ENCODE measurements at places on chromosomes 16 and 17.

GRCh38 chr17:48589060-48589830, 796 bp downstream of the HOXB3 start:
- DNase-seq = no peak

DNA sequence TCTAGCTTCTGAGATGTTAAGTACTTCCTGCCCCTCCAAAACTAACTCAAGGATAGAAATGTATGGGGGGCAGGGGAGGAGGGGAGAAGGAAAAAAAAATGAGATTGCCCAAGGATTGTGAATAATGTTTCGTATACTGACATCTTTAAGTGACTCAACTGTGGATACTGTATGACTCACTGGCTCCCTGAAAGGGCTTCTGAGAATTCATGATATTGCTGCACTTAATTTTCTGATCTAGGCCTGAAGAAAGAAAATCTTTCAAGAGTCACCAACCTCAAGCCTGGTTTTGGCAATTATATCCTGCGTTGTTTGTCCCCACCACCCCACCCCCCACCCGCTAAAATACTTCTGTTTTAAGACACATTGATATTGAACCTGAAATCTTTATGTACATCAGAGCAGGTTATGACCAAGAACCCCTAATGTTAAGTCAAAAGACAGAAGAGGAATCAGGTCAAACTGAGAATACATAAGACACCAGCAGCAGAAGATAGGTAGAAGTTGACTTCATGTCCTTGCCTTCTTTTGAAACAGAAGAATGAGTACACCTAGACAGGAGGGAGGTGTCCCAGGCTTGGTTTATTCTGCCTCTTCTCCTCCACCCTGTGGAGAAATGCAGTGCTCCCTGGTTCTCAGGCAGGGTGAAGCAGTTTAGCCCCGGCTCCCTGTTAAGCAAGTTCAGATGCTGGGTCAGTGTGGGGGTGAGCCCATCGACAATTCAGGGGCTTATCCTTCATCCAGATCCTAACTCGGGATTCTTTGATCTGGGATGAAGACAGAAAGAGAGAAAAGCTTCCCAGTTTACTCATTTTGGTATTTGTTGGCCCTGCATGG, 3.3 kb upstream of the FBXL20 start:
- peak; percentile 17 for DNase-seq

DNA sequence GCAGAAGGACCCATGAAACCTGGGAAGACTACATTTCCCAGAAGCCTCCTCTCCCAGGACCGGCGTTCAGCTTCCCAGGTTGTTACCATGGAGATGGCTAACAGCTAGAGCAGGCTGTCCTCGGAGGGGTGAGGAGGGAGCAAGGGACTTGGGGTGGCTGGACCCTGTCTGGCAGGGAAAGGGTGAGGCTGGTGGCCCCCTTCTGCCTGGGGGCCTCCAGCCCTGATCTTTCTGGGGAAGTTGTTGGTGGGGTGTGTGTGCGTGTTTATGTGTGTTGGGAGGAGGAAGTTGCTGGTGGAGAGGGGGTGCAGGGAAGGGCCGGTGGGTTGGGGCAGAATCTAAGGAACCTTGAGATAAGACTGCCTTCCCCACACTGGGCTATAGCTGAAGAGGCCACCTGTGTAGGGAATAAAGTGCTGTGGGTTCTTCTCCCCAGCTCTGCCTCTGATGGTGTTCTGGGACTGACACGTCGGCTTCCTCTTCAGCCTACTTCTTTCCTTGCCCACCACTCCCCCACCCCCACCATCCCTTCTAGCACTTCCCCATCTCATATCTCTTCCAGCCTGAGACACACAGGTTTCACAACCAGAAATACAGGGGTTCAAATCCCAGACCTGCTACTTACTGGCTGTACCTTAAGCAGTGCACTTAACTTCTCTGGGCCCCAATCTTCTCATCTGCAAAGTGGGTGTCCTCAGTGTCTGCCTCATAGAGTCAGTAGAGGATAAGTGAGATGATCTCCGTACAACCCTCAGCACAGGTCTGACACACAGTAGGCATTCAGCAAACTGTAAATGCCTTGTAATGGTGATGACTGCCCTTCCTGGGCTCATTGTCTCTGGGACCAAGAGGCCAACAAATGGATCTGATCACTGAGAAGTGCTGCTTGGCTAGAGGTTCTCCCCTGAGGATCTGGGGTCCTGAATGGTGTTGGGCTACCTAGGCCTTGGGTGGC, at the start of gene DRC7:
TSS of gene DRC7 (plus strand) at position 82 of the 955 bp plus-strand sequence. CDS start 3,144 bp downstream, outside the sequence.
- DNase-seq = no peak

GRCh38 chr17:46819906-46820351, 1.4 kb upstream of the WNT3 start:
- DNase-seq = no peak

- no peak for DNase-seq
Observed at GRCh38 chr16:49697631-49698452, 158.1 kb downstream of the ZNF423 start.

DNA sequence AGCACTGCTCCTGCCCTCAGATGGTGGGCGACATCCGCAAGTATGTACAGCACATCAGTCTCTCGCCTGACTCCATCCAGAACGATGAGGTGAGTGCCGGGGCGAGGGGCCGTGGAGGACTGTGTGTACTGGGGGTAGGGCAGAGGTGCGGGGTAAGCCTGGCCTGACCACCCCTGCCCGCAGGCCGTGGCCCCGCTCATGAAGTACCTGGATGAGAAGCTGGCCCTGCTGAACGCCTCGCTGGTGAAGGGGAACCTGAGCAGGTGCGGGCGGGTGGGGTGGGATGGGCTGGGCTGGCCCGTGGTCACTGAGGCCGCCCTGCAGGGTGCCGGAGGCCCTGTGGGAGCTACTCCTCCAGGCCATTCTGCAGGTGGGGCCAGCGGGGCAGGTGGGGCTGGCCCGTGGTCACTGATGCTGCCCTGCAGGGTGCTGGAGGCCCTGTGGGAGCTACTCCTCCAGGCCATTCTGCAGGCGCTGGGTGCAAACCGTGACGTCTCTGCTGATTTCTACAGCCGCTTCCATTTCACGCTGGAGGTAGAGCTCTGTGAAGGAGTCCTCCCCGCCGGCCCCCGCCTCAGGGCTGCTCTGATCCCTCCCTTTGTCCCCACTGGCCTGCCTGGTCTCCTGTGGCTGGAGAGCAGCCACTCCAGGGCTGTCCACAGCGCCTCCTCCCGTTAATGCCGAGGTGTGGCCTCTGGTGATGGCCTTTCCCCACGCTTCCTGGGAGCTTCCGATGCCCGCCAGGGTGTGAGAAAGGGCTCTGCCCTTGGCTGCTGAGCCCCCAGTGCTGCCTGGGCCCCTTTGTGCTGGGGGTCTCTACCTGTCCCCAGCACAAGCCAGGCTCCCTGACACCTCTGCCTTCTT, 5.0 kb downstream of the TSR3 start:
- DNase-seq = no peak

- DNase-seq = no peak
Observed at GRCh38 chr17:44424828-44425461, 35.5 kb upstream of the ITGA2B start.

- no peak for DNase-seq
Observed at GRCh38 chr16:29304251-29304650, 102.3 kb downstream of the NPIPB11 start.

DNA sequence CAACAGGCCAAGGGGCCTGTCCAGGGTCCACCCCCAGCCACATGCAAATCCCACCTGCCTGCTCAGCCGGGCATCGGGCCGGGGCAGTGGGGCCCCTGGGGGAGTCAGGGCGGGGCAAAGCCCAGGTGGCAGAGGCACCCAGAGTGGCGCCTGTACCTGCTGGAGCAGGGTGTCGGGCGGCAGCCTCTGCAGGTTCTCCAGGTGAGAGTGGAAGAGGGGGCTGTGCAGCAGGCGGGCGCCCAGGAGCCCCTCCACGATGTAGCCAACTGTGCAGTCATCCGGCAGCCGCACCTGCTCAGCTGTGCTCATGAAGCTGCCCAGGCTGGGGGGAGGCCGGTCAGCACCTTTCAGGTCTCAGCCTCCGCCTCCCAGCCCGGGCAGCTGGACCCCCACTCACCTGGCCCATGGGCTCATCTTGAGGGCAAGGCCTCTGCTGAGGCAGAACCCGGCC, 2.1 kb downstream of the RFNG start:
- DNase-seq = no peak

GRCh38 chr16:33877-34647, 19.3 kb downstream of the POLR3K start:
- no peak for DNase-seq

- no peak for DNase-seq
Observed at GRCh38 chr17:78643326-78643725, 66.1 kb upstream of the DNAH17 start.

GRCh38 chr16:23491490-23492391, 18.6 kb downstream of the GGA2 start:
- DNase-seq = no peak

DNA sequence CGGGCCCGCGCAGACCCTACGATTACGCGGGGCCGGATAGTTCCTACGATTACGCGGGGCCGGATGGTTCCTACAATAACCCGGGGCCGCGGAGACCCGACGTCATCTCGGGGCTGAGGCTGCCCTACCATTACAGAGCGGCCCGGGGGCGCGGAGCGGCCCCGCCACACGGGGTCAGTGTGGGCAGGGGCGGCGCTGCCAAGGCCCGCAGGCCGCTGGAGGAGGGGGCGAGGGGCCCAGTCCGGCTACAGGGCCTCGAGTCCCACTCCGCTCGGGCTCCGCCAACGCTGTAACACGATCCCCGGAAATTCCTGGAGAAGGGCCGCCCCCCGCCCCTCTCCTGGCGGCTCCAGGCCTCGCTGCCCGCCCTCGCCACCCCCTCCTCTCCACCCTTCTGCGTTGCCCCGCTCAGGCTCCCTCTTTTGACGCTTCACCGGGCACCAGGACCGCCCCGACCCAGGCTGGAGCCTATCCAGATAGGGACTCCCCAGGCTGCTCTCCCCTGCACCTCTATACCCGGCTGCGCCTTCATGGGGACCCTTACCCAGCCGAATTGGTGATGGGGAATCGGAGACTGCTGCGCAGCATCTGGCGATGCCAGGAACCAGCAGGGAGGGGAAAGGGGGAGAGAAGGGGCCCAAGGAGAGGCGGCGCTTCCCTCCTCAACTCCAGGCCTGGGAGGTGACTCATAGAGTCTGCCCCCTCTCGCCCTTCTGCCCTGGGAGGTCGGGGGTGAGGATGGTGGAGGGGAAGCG, at the start of gene RAB34:
TSS of gene RAB34 (minus strand) at position 291 of the 755 bp plus-strand sequence. CDS start 602 bp downstream, outside the sequence.
- DNase-seq = no peak

DNA sequence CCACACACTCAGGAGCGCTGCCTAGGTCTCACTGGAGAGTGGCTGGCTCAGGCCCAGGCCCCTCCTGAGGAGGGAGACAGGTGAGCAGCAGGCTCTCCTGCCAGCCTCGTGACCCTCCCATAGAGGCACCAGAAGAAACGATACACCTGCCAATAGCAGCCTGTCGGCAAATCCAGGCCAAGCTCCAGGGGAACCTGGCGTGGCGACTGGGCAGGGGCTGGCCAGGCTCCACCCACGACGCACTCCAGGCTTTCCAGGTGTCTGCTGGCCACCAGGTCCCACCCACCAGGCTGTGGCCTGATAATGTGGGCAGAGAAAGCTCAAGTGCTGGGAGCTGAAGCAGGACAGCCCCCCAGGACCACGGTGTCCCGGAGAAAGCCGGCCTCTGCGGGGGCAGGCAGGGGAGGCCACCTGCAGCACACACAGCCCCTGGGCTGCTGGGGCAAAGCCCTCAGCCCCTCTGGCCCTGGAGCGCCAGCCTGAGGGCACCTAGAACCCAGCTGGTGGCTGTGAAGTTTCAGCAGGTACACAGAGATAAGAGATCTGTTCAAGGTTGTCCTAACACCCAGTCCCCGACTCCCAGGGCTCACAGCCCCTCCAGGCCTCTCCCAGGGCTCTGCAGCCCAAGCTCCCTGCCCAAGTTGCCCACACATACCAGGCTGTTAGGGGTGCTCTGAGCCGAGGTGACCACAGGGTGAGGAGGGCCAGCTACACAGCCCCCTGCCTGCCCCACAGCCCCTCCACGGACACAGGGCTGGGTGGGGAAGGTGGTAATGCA, 2.4 kb downstream of the PGAP6 start:
- no peak for DNase-seq

DNA sequence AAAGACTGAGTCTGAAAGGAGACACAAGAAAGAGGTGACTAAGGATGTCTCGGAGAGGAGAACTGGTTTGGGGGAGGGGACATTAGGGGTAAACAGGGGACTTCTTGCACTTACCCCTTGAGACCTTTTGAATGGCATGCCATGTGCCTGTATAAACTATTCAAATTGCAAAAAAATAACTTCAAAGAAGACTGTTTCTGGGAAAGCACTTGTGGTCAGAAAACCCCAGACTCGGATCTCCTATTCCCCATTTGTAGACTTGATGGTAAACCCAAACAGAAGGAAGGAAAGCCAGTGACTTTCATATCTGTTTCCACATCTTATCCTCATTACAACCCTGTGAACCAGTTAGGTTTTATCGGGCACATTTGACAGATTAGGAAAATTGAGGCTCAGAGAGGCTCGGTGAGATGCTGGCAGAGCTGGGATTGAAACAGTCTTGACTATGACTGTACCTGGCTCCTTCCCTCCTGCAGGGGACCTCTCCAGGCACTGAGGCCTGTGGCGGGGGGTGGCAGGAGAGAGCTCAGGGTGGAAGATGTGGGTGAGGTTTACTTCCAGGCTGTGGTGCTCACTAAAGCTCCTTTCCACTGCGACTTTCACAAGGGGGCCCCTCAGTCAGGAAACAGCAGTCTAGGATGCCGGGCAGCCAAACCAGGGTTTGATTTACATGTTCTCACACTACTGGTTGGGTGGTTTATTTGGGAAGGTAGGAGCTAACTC, 30.5 kb upstream of the PLCG2 start:
- no peak for DNase-seq

DNA sequence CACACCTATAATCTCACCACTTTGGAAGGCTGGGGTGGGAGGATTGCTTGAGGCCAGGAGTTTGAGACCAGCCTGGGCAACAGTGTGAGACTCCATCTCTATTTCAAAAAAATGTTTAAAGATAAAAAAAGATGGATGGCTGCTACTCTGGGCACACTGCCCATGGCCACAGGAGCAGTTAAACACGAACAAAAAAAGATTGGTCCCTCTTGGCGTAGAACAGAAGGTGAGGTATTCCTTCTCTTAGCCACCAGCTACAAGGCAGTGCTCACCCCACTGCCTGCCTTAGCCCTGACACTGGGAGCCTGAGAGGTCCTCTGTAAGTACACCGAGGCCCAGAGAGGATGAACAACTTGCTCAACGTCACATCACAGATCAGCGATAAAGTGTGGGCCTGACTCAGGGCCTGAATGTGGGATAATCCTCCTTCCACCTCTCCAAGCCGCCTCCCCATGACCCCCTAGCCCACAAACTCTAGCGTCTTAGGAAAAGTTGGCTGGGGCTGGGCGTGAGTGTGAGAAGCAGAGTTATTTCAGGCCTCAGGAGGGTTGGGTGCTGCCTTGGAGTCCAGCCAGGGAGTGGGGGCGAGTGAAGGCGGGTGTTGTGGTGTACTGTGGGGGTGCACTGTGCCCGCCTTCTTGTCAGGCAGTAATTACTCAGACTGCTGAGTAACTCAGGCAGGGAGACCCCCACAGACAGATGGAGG, 2.3 kb upstream of the DPH1 start:
- DNase-seq = no peak

DNA sequence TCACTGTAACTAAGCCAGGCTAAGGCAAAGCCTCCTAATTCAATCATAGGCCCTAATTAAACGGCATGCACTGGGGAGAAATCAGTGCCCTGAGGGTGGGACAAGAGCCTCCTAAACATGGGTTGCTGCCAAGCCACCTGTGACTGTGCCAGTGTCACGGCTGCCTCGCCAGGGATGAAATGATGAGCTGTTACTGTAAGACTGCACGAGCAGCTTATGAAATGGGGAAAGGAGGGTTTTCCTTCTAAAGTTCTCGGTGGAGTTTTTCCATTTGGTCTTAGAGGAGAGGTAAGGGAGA, 12.7 kb downstream of the TMEM11 start:
- DNase-seq = no peak

Data from activated CD4-positive, alpha-beta T cell treated with anti-CD3 and anti-CD28 coated beads for 4 hours (primary cell).